ENCODE measurements at places on chromosomes 2 and 18. TPM values are rescaled to one million over a fixed set of nuclear protein-coding genes. Genes with fewer than 3 reads are reported as not detected.

CFAP65 gene
- not detected for total RNA-seq

CCDC74A gene
- total RNA-seq, result 2.2 TPM

CYBRD1 gene
- 138 TPM for total RNA-seq

WDPCP gene
- 16.7 TPM for total RNA-seq

ELOA2 gene
- not detected for total RNA-seq

DNAJB2 gene
- total RNA-seq, result 67.0 TPM
